ENCODE measurements at places on chromosomes 2 and 18.
A peak's percentile ranks its signal among the peaks of the same experiment; 100 is the strongest.

DNA sequence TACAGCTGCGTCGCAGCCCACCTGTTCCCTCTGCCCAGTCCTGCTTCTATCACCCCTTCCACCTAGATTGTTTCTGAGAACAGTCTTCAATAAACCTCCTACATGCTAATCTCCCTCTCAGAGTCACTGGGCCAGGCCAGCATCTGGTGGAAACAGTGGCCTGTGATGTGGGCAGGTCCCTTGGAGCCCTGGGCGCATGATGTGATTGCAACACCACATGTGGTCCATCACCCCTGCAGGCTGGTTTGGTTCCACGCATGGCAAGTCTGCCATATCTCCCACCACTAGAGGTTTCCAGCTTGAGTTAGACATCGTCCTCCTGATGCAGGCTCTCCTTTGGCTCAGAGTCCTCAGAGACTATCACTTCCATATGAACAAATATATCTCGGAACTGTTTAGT is 83.5 kb downstream of the PRKCE start:
- no peak overlapping the region for H3K27ac ChIP-seq
- no peak for DNase-seq
- H3K4me1 ChIP-seq, result no peaks in the 10 kb centered on the region
- H3K4me3 ChIP-seq, result no peak overlapping the region
- no peaks in the 10 kb centered on the region for H3K27me3 ChIP-seq

DNA sequence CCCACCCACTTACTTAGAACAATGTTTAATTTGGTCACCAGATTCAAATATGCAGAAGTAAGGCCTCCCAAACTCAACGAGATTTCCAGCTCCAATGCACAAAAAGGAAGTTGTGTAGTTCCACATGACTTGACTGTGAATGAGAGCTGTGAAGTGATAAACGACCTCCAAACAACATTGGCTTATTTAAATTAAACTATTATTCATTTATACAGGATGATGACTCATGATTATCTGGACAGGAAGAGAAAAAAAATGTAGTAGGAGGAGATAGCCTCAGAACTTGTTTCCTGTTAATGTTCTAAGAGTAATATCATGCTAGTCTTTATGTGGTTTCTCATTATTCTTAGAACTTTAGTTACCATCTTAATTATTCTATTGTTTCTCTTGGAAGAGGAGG is 237.3 kb downstream of the C1D start:
- DNase-seq, result no peak
- no peaks in the 10 kb centered on the region for H3K36me3 ChIP-seq
- H3K27me3 ChIP-seq, result no peaks in the 10 kb centered on the region
- no peak overlapping the region for H3K27ac ChIP-seq
- H3K4me3 ChIP-seq, result no peak overlapping the region

DNA sequence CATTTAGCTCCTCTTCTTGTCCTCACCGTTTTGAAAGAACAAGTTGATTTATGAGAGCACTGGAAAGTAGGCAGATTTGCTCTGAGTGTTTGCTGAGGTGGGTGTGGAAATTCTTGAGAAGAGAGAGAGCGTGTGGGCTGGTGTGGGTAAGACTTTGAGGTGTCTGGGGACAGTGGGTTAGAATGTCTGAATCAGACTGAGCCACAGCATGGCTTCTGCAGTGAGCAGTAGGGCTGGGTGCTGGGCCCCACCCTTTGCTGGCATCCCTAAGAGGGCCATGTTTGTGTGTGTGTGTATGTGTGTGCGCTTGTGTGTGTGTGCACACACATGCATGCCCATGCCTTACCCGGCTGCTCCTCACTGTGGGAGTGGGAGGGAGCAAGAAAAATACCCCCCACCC is 63.7 kb downstream of the COPS8 start:
- DNase-seq, result peak; percentile 76
- peaks cover under 1% of the 10 kb centered on the region for H3K4me1 ChIP-seq
- H3K27ac ChIP-seq, result peak overlapping the region; percentile 12
- no peaks in the 10 kb centered on the region for H3K36me3 ChIP-seq
- no peaks in the 10 kb centered on the region for H3K27me3 ChIP-seq

DNA sequence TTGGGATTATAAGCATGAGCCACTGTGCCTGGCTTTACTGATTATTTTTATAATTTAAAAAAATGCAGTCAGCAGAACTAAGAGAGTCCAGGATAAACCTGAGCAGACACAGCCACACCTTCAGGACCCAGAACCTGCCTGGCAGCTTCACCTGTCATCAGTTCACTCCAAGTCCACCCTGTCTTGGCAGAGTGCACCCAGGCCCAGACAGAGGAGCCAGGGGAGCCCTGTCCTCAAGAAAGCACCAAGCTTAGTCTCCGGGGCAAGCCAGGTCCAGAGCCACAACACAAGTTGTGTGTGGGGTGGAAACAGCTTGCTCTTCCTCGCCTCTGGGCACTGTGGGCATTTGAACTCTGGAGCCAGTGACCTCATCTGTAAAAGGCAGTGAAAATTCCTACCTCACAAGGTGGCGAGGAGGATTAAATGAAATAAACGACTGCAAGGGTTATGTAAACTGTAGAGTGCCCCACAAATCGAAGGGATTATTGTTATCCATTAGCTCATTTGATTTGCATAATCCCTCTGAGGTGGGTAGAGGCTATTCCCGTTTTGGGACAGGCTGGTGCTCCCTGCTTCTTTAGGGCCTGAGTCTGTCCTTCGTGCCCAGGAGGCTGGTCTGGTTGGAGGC is 24.7 kb downstream of the MYCN start:
- no peaks in the 10 kb centered on the region for H3K4me1 ChIP-seq
- no peak overlapping the region for H3K27ac ChIP-seq
- no peaks in the 10 kb centered on the region for H3K36me3 ChIP-seq
- DNase-seq, result no peak
- no peaks in the 10 kb centered on the region for H3K27me3 ChIP-seq

- no peak for DNase-seq
- H3K4me3 ChIP-seq, result no peak overlapping the region
- no peaks in the 10 kb centered on the region for H3K27me3 ChIP-seq
- H3K4me1 ChIP-seq, result no peaks in the 10 kb centered on the region
- H3K27ac ChIP-seq, result no peak overlapping the region
These were observed 47.6 kb downstream of the ITGAV start for GRCh38 chr2:186637497-186637800.

- DNase-seq, result no peak
- H3K36me3 ChIP-seq, result no peaks in the 10 kb centered on the region
- no peaks in the 10 kb centered on the region for H3K27me3 ChIP-seq
- no peak overlapping the region for H3K27ac ChIP-seq
- H3K4me1 ChIP-seq, result peaks cover 27% of the 10 kb centered on the region
These were observed 5.0 kb downstream of the SPIRE1 start for GRCh38 chr18:12652861-12653401.

DNA sequence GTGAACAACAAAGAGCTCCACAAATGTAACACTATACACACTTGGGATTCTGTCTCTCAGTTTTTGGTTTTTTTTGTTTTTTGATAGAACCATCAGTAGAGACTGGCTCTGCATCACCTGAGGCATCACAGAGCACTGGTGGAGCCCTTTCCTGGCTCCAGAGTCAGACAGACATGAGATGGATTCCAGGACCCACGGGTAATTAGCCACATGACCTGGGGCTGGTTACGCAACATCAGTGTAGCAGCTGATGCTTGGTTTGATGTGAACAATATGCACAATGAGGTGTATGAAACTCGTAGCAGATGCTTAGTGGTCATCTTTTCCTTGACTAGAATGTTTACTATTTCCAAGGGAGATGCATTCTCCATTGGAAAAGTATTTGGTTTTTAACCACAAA is 40.7 kb downstream of the CMPK2 start:
- H3K36me3 ChIP-seq, result no peaks in the 10 kb centered on the region
- no peak overlapping the region for H3K4me3 ChIP-seq
- H3K27me3 ChIP-seq, result no peaks in the 10 kb centered on the region

DNA sequence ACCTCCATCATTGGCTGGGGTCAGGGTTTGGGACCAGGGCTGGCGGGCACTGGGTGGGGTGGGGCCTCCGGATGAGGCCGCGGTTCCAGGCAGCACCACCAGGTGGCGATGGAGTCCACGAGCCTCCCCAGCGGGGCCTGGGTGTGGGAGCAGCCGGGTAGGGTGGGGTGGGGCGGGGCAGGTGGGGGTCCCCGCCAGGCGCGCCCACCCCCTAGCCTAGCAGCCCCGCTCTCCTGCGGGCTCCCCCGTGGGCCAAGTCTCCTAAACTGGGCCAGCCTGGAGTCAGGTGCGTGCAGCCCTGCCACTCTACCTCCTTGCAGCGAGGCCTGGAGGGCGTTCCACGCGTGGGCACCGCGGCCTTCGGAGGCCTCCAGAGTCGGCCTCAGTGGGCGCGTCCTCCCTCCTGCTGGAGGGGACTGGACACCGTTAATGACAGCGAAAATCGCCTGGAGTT is 187.5 kb downstream of the TWIST2 start:
- no peaks in the 10 kb centered on the region for H3K27me3 ChIP-seq
- DNase-seq, result no peak
- H3K4me1 ChIP-seq, result peaks cover 5% of the 10 kb centered on the region
- no peaks in the 10 kb centered on the region for H3K36me3 ChIP-seq
- no peak overlapping the region for H3K27ac ChIP-seq
